ENCODE measurements at places on chromosomes 1 and 21. TPM values are rescaled to one million over a fixed set of nuclear protein-coding genes. Genes with fewer than 3 reads are reported as not detected.

Gene GUCA2A
- not detected for total RNA-seq

Gene REN
- not detected for total RNA-seq

Gene FCAMR
- total RNA-seq, result not detected

Gene KCNE2
- total RNA-seq, result 0.28 TPM

Measured in GM23338 (cell line).